ENCODE measurements at places on chromosomes 7 and 10. TPM values are rescaled to one million over a fixed set of nuclear protein-coding genes. Genes with fewer than 3 reads are reported as not detected.
A peak's percentile ranks its signal among the peaks of the same experiment; 100 is the strongest.

The OR6B1 gene
- total RNA-seq = not detected

GRCh38 chr7:98551611-98552273, 65.3 kb upstream of the NPTX2 start:
- no peak for DNase-seq
- H3K27ac ChIP-seq = no peak overlapping the region
- no peaks in the 10 kb centered on the region for H3K4me1 ChIP-seq
- no peaks in the 10 kb centered on the region for H3K27me3 ChIP-seq
- H3K4me3 ChIP-seq = no peak overlapping the region
- H3K36me3 ChIP-seq = no peaks in the 10 kb centered on the region

DNA sequence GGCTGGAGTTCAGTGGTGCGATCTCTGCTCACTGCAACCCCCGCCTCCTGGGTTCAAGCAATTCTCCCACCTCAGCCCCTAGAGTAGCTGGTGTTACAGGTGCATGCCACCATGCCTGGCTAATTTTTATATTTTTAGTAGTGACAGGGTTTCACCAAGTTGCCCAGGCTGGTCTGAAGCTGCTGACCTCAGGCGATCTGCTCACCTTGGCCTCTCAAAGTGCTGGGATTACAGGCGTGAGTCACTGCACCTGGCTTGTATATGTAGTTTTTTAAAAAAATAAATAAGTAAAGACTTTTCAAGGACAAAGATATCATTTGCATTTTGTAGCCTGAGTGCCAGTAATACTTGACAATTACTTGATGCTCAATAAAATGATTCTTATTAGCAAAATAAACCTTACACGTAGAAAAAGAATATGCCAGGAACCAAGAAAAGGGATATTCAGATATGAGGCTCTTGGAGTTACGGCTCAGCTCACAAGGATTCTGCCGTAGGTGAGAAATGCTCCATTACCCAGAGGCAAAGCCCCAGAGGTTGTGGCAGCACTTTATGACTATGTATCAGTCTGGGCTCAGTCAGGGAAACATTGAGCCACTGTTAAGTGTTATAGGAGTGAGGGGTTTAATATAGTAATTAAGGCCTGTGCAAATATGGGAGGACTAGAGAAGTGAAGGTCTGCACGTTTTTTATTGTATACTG, 98.5 kb downstream of the TPST1 start:
- no peak overlapping the region for H3K4me3 ChIP-seq
- peaks cover 31% of the 10 kb centered on the region for H3K4me1 ChIP-seq
- no peaks in the 10 kb centered on the region for H3K27me3 ChIP-seq
- DNase-seq = no peak

DNA sequence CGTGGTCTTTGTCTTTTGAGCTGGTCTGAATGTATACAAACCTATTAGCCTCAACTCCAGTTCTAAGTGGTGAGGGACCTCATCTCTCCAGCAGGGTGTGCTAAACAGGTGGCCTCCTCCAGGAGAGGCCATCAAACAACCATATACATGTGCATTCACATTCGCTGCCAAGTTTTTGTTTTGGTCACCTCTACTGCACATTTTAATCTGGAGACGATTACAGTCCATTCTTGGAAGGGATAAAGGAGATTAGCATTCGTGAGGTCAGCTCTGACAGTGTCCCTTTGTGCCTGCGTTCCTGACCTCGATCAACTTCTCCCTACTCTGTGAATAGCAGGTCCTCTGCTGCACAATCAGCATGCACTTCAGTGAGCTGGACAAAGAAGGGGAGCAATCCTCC, 60.8 kb downstream of the RHOBTB1 start:
- no peaks in the 10 kb centered on the region for H3K4me1 ChIP-seq
- peaks cover 3% of the 10 kb centered on the region for H3K36me3 ChIP-seq
- H3K4me3 ChIP-seq = no peak overlapping the region

DNA sequence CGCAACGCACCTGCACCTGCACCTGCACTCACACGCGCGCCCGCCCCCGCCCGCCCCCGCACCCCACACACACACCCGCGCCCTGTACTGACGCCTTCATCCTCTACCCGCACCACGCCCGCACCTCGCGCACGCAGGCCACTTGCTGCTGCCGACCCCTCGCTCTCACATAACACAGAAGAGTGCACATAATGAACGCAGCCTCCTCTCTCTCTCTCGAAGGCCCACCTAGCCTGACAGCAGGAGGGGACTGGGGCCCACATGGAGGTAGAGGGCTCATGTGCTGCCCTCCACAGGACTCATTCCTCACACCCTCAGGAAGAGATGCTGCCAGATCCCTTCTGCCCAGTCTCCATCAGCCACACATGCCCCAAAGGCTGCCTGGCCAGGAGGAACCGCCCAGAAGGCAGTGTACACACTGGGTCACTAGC, 432 bp upstream of the CAMK2B start:
- DNase-seq = no peak
- H3K36me3 ChIP-seq = no peaks in the 10 kb centered on the region
- H3K27me3 ChIP-seq = peaks cover 33% of the 10 kb centered on the region
- no peaks in the 10 kb centered on the region for H3K4me1 ChIP-seq
- no peak overlapping the region for H3K4me3 ChIP-seq
- H3K27ac ChIP-seq = no peak overlapping the region

DNA sequence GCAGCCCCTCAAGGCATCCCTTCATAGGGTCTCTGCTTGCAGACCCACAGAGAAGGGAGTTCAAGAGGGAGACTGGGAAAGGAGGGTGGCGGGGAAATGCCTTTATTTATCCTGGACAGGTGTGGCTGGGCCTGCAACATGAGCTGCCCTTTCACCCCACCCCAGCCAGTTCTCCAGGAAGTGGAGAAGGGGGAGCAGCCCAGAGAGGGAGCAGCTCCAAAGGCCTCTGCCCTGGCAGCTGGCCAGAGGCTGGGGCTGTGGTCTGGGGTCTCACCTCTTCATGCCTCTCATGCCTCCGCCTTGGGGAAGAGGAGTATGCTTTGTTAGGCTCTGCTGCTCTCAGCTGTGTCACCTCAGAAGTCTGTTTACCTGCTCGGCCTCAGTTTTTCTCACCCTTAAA, 3.1 kb downstream of the LDB3 start:
- no peaks in the 10 kb centered on the region for H3K27me3 ChIP-seq
- H3K36me3 ChIP-seq = no peaks in the 10 kb centered on the region
- DNase-seq = no peak
- H3K4me1 ChIP-seq = no peaks in the 10 kb centered on the region
- no peak overlapping the region for H3K27ac ChIP-seq

DNA sequence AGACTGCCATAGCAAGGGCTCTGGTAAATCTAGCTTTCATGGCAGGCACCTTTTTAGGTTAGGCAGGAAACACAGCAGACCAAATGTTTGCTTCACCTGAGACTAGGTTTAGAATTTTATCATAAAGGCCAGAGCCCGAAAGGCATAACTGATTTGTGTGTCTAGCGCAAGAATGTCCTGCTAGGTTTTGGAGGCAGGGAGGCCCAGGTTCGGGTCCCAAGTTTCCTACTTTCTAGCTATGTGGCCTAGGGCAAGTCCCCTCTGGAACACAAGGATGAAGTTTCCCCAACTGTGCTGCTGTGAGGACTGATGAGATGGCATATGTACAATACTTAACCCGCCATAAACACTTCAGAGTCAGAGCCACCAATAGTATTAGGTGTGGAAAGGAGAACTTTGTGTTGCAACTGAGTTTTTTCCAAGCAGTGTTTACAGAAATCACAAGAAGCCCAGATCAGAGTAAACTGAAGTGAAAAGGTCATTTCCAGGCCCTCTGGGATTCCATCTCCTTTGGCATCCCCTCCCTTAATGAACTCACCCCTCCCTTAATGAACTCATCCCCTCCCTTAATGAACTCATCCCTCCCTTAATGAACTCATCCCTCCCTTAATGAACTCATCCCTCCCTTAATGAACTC, 244.9 kb downstream of the SKAP2 start:
- no peak for DNase-seq
- no peak overlapping the region for H3K4me3 ChIP-seq
- no peaks in the 10 kb centered on the region for H3K36me3 ChIP-seq
- no peaks in the 10 kb centered on the region for H3K4me1 ChIP-seq

DNA sequence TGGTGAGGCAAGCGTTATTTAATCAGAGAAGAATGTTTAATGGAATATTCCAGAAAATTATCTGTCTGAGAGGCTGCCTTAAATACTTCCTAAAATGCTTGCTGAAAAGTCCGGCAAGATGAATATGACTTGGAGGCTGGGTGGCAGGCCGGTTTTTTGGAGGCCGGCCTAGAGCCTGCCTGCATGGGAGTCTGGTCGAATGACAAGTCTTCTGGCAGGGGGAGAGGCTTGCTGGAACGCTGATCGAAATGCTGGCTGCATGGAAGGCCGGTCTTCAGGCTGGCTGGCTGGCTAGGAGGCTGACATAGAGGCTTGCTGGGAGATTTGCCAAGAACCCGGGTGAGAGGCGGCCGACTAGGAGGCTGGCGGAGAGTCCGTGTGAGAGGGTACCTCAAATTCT, 135.7 kb downstream of the OR13A1 start:
- no peak overlapping the region for H3K4me3 ChIP-seq
- no peaks in the 10 kb centered on the region for H3K4me1 ChIP-seq
- H3K27me3 ChIP-seq = no peaks in the 10 kb centered on the region

DNA sequence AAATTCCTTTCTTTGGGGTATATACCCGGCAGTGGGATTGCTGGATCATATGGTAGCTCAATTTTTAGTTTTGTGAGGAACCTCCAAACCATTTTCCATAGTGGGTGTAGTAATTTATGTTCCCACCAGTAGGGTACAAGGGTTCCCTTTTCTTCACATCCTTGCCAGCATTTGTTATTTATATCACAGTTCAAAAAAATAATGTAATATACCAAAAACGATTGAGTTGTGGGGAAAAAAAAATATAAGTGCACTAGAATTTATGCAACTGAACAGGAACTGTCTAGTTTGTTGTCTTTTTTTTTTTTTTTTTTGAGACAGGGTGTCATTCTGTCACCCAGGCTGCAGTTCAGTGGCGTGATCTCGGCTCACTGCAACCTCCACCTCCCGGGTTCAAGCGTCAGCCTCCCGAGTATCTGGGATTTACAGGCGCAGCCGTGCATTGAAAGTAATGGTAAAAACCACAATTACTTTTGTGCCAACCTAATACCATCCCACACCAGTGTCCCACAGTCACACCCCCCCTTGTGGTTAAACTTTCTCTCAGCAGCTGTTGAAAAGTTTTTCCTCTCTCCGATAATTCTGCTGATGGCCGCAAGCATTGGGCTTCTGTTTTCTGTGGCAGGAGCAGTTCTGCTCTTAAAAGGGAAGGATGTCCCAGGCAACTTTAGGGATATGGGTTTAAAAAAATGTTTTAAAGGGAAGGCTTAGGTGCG, 6.8 kb upstream of the LAT2 start:
- H3K27ac ChIP-seq = no peak overlapping the region
- H3K27me3 ChIP-seq = no peaks in the 10 kb centered on the region
- peaks cover 12% of the 10 kb centered on the region for H3K36me3 ChIP-seq
- peak; percentile 31 for DNase-seq
- peaks cover 18% of the 10 kb centered on the region for H3K4me1 ChIP-seq

GRCh38 chr7:19972876-19973275, 199.5 kb upstream of the TMEM196 start:
- H3K4me3 ChIP-seq = no peak overlapping the region
- no peaks in the 10 kb centered on the region for H3K36me3 ChIP-seq
- no peaks in the 10 kb centered on the region for H3K27me3 ChIP-seq
- no peak overlapping the region for H3K27ac ChIP-seq
